ENCODE measurements at places on chromosomes 2 and 18.

DNA sequence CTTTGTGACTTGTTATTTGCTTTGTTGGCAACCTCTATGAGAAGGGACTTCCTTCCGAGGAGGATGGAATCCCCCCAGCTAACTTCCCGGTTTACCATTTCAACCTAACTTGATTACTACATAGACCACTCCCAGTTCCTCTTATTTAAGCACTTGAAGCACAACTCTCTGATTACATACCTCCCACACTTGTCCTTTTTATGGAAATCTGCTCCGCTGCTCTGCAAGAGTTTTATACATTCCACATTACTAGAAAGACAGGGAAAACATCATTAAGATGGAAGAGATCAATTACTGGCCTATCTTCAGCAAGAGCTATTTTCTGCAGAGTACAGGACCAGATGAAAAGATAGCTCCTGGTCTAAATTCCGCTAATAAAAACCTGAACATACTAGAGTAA, 160.0 kb upstream of the PGAP1 start:
- no peak for DNase-seq

- no peak for DNase-seq
Observed at GRCh38 chr2:121960251-121960650, 204.8 kb downstream of the TSN start.

DNA sequence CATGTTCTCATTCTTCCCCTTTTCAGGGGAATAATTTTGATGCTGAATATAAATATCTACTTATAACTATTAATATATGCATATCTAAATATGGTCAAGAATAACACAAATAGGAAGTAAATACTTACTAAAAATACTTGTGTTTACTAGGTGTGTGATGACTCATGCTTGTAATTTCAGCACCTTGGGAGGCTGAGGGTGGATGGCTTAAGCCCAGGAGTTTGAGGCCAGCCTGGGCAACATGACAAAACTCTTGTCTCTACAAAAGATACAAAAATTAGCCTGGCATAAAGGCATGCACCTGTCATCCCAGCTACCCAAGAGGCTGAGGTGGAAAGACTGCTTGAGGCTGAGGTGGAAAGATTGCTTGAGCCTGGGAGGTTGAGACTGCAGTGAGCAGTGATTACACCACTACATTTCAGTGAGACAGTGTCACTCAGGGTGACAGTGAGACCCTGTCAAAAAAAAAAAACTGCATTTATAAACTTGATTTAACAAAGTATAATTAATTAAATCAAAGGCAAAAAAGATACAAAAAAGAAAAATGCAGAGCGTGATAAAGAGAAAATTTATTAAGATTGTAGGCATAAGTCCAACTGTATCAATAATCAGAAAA, 703.1 kb upstream of the VRK2 start:
- DNase-seq, result no peak

DNA sequence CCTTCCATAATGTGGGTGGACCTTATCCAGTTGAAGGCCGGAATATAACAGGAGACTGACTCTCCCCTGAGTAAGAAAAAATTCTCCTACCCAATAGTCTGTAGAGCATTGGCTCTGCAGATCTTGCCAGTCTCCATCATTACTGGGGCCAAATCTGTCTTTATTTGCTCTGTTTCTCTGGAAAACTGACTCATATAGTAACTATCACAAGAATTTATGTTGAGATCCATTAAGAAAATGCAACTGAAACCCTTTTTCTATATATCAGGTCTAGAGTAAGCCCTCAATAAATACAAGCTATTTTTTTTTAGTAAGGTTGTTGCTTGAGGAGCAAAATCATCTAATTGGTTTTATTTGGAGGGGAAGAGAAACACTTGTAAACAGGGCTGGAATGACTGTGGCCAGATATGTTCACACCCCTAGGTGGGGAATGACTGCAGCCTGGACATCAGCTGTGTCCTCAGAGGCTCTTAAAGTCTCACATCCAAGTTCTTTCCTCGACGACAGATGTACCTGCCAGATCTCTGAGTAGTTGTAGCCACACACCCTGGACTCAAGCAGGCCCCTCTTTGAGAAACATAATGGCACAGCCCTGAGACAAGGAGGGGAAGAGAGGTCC, 339.7 kb downstream of the TNS1 start:
- DNase-seq, result peak; percentile 17

- no peak for DNase-seq
Observed at GRCh38 chr2:170968205-170969003, 39.4 kb downstream of the GORASP2 start.

- peak; percentile 88 for DNase-seq
Observed at GRCh38 chr2:240921311-240921994, 15.3 kb downstream of the CROCC2 start.

- no peak for DNase-seq
Observed at GRCh38 chr2:172007372-172007771, 7.6 kb downstream of the METAP1D start.

DNA sequence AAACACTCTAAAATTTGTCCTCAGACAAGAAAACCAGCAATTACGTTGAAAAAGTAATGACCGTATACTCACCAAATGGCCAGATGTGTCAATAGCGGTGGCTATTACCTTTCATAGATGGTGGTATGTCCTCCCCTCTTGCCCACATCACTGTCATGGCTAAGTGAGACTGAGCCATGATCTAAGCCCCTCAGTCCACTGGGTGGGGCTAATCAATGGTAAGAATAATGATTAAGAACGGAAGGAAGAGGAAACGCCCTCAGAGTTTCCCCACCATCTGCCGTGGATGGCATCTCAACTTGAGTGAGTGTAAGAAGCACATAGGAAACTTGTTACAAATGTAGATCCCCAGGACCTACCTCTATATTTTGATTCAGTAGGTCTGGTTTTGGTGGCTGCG, 65.8 kb upstream of the EFEMP1 start:
- no peak for DNase-seq

- DNase-seq, result no peak
Observed at GRCh38 chr2:8392098-8392866, 289.6 kb upstream of the ID2 start.

Data from urothelium cell line (cell line).